ENCODE measurements at places on chromosomes 1 and 21.

GRCh38 chr1:152774875-152775274 is at the start of gene LCE1F:
TSS of gene LCE1F (plus strand) at chr1:152775140. CDS start at chr1:152776372, 1,232 bp downstream.
- no peaks in the 10 kb centered on the region for H3K4me1 ChIP-seq
- no peaks in the 10 kb centered on the region for H3K36me3 ChIP-seq
- peaks cover 67% of the 10 kb centered on the region for H3K27me3 ChIP-seq
- no peak within 1 kb of the TSS for H3K4me3 ChIP-seq
- H3K27ac ChIP-seq, result no peak within 1 kb of the TSS

DNA sequence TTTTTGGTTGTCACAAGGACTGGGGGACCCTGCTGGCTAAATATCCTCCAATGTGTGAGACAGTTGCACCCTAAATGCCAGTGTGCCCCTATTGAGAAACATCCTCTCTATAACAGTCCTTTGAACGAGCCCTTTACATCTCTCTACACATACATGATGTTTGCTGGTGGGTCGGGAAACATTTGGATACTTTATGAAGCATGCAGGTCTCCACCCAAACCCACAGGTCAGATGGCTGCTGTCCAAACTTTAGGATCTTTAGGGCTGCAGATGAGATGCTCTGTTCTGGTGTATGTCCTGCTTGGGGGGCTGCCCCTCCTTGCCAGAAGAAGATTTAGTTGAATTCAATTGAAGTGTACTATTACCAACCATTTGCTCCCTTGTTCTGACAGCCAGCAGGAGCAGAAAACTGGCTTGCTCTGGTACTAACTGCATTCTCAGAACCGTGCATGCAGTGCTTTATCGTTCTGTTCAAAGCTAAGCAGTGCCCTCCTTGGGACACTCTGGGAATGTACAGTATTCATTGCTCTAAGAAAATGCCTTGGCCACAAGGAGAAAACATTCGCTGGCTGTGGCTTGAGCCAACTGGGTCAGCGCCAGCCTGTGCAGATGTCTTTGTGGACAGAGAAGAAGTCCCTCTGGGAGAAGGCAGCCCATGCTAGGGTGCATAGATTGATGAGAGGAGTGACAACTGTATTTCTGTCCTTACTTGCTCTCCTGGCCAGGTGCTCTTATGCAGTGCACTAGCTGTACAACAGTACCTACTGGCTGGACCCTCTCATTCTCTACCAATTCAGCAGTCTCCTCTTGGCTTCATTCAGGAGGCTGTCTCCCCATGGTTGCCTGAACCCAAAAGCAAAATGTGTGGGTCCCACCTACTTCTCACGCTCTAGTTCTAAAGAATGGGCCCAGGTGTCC is 61.4 kb upstream of the DIRAS3 start:
- H3K27ac ChIP-seq, result no peak overlapping the region
- H3K36me3 ChIP-seq, result no peaks in the 10 kb centered on the region

DNA sequence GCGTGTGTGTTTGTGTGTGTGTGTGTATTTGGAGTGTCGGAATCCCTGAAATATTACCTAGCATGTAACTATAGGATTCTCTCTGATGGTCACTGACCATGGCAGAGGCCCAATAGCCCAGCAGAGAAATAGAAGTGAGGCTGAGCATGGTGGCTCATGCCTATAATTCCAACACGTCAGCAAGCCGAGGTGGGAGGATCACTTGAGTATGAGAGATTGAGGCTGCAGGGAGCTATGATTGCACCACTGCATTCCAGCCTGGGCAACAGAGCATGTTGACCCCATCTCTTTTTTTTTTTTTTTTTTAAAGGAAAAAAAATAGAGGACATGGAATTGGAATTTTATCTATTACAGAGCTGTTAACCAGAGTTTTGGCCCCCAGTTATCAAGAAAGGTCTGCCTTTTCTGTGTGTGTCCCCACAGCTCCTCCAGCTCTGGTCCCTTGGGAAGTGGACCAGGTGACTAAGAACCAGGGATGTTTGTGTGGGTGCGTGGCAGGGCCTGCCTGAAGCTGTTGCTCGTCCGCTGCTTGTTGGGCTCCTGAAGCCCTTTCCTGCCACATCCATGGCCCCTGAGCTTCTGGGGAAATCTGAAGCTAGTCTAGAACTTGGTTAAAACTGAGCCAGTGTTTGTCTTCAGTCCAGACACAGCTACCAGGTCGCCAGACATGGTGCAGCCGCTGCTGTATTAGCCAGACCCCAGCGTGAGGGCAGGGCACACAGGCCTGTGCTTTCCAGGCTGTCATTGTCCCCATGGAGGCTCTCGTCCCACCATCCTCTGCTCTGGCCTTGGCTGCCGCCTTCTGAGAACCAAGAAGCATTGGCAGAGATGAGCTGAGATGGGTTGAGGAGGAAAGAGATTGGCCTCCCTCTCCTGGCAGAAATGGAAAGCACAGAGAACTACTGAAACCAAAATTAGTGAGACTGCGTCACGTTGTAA is 25.5 kb downstream of the CAPN9 start:
- no peak overlapping the region for H3K4me3 ChIP-seq
- no peaks in the 10 kb centered on the region for H3K36me3 ChIP-seq
- H3K4me1 ChIP-seq, result no peaks in the 10 kb centered on the region
- no peak for DNase-seq

DNA sequence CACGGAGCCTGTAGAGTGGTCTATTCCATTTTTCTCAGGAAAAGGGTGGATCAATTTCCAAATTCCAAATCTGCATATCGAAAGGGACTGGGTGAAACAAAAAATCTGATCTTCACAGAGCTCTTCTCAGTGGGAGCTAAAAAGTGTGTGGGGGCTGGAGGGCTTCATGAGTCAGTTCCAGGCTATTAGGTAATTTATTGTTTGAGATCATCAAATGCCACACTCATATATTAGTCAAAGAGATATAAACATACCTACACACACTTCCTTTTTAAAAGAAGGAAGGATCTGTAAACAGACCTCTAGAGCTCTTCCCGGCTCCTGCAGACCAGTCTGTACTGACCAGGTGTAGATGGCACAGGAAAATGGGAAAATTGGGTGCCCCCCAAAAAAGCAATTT is 175.4 kb downstream of the ZBTB18 start:
- no peaks in the 10 kb centered on the region for H3K27me3 ChIP-seq
- DNase-seq, result no peak
- H3K27ac ChIP-seq, result no peak overlapping the region
- peaks cover 4% of the 10 kb centered on the region for H3K36me3 ChIP-seq
- no peak overlapping the region for H3K4me3 ChIP-seq

DNA sequence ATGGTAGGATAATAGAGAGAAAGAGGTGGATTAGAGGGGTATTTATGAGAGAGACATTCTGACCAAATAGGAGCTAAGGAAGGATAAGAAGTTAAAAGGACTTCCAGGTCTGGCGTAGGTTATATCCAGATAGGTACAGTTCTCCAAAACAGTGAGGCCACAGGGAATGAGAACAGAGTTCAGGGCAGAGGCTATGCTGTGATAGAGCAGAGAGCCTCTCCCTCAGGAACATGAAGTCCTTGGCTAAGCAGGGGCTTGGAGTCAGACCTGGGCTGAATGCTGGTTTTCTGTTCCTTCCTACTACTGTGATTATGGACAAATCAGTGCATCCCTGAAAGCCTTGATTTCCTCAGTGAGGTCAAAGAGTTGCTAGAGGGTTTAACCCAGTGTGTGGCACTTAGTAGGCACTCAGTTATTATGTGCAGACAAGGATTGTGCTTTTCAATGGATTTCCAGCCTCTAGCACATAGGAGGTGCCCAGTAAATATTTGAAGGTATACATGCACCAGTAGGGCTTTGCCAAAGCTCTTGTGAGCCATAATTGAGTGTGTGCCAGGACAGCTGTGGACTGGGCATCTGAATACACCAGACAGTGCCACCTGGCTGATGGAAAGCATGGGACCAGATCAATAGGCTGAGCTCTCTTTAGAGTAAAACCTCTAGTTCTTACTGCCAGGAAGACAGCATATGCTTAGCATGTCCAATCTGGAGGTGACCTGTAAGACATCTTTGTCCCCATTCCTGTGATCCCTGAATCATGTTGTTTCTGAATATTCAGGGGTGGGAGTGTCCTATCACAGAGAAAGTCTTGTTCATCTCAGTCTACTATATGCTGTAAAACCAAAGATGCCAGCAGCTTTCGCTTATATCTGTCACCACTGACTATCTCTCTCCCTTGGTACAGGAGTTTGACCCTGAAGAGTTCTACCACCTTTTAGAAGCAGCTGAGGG is 111.1 kb downstream of the PIK3R3 start:
- H3K4me3 ChIP-seq, result no peak overlapping the region
- no peaks in the 10 kb centered on the region for H3K27me3 ChIP-seq
- no peaks in the 10 kb centered on the region for H3K36me3 ChIP-seq

- no peaks in the 10 kb centered on the region for H3K4me1 ChIP-seq
- H3K27ac ChIP-seq, result no peak overlapping the region
- H3K36me3 ChIP-seq, result no peaks in the 10 kb centered on the region
- H3K27me3 ChIP-seq, result peaks cover 20% of the 10 kb centered on the region
- no peak overlapping the region for H3K4me3 ChIP-seq
Observed at GRCh38 chr1:29651684-29652665, 415.7 kb downstream of the PTPRU start.

DNA sequence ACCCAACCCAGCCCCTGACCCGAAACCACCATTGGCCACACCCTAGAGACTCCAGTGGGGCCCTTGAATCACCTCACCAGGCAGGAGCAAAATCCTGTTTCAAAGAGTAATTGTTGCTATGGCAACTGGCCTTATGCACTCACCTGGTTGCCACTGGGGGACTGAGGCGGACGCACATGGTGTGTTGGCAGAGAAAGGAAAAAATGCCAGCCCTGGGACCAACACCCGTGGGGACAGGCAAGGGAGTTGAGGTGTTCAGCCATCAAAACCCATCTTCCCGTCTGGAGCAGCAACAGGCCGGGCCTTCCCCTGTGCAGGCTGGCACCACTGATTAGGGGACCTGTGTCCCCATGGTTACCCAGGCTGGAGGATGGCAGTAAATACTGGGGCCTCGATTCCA is 395.8 kb upstream of the VAMP3 start:
- no peaks in the 10 kb centered on the region for H3K36me3 ChIP-seq
- no peak overlapping the region for H3K27ac ChIP-seq
- peaks cover 3% of the 10 kb centered on the region for H3K27me3 ChIP-seq
- no peak for DNase-seq
- H3K4me3 ChIP-seq, result no peak overlapping the region

DNA sequence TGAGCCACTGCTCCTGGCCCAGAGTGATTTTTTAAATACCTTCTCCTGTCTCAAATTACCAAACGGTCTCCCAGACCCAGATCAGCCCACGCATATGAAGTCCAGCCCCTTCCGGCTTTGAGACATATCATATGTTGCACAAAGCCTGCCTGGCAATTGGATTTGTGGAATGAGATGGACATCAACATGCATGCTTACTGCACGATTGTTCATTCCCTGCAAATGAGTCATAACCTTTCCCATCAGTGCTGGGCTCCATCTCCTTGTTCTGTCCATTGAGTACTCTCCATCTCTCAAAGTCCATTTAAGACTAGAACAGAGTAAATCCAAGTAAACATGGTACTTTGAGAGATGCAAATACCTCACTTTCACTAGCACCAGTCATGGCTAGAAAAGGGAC is 612.2 kb upstream of the USP24 start:
- peaks cover 10% of the 10 kb centered on the region for H3K27me3 ChIP-seq
- no peak overlapping the region for H3K4me3 ChIP-seq
- DNase-seq, result no peak
- H3K4me1 ChIP-seq, result no peaks in the 10 kb centered on the region

GRCh38 chr1:165481820-165482532 is 37.0 kb upstream of the RXRG start:
- peaks cover 19% of the 10 kb centered on the region for H3K27me3 ChIP-seq
- H3K36me3 ChIP-seq, result no peaks in the 10 kb centered on the region
- H3K4me3 ChIP-seq, result no peak overlapping the region

DNA sequence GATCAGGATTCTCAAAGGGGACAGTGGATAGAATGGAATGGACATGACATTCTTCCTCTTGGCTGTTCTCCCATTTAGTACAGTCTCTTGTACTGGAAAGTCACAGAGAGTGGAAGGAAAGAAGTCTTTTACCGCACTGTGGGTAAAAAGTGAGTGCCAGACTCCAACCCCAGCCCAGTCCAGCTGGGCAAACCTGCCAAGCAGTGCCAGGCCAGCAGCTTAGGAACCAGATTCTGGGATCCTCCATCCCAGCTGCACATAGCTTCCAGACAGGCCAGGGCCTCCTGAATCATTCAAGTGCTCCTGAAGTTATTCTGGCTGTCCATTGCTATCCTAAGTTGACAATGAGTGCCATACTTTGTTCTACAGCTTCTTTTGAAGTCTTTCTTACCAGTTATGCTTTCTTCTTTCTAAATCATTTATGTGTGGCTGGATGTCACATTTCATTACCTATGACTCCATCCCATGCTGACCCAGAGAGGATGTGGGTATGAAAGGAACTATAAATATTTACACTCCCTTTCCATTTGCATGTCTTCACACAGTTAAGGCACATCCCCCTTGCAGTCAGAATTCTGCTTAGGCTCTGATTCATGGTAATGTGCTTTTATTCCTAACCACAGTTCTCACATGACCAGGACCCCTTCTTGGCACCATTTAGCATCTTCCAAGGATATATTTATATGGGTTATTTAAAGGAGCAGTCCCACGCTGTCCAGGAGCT is 88.9 kb downstream of the AK5 start:
- no peak overlapping the region for H3K27ac ChIP-seq
- H3K4me3 ChIP-seq, result no peak overlapping the region
- H3K36me3 ChIP-seq, result no peaks in the 10 kb centered on the region

GRCh38 chr1:170686291-170686690 is 22.4 kb downstream of the PRRX1 start:
- no peak overlapping the region for H3K4me3 ChIP-seq
- H3K36me3 ChIP-seq, result no peaks in the 10 kb centered on the region
- H3K27ac ChIP-seq, result no peak overlapping the region
- H3K27me3 ChIP-seq, result peaks cover 8% of the 10 kb centered on the region
- no peak for DNase-seq
- no peaks in the 10 kb centered on the region for H3K4me1 ChIP-seq

- no peak overlapping the region for H3K27ac ChIP-seq
- peaks cover 24% of the 10 kb centered on the region for H3K27me3 ChIP-seq
- no peaks in the 10 kb centered on the region for H3K36me3 ChIP-seq
- no peak overlapping the region for H3K4me3 ChIP-seq
- DNase-seq, result no peak
Observed at GRCh38 chr1:162300057-162300917, 76.4 kb downstream of the SPATA46 start.

DNA sequence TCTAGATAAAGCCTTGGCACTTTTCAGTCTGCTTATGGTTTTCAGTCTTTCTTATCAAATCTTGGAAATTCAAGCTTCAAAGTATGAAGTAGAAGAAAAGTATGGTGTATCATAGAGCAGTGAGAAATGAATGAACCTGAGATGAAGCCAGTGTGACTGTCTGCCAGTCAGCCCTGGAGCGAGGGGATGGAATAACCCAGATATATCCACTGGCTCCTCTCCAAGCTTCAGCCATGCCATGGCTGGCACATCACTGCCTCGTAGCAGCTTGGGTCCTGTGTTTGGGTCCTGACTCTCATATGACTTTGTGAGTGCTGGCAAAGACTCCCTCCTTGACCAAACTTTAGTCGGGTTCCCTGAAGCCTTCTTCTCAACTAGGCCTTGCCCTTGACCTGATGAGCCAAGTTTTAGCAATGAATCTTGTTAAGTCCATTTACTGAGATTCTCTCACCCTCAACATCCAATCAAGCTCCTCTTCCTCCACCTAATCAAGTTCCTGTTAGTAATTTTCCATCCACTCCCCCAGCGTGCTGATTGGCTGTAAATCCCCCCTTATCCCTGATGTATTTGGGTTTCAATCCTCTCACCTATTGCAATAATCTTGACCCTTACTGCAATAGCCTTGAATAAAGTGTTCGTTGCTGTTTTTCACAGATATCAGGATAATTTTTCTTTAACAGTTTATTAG is 62.5 kb upstream of the PRDX6 start:
- H3K4me3 ChIP-seq, result no peak overlapping the region
- H3K36me3 ChIP-seq, result peaks cover 37% of the 10 kb centered on the region
- no peak for DNase-seq
- H3K27ac ChIP-seq, result no peak overlapping the region

All from naive thymus-derived CD8-positive, alpha-beta T cell (primary cell).